ENCODE measurements at places on chromosomes 2 and 18.

GRCh38 chr18:35680139-35680551 lies 98.6 kb downstream of the GALNT1 start:
- DNase-seq = no peak

DNA sequence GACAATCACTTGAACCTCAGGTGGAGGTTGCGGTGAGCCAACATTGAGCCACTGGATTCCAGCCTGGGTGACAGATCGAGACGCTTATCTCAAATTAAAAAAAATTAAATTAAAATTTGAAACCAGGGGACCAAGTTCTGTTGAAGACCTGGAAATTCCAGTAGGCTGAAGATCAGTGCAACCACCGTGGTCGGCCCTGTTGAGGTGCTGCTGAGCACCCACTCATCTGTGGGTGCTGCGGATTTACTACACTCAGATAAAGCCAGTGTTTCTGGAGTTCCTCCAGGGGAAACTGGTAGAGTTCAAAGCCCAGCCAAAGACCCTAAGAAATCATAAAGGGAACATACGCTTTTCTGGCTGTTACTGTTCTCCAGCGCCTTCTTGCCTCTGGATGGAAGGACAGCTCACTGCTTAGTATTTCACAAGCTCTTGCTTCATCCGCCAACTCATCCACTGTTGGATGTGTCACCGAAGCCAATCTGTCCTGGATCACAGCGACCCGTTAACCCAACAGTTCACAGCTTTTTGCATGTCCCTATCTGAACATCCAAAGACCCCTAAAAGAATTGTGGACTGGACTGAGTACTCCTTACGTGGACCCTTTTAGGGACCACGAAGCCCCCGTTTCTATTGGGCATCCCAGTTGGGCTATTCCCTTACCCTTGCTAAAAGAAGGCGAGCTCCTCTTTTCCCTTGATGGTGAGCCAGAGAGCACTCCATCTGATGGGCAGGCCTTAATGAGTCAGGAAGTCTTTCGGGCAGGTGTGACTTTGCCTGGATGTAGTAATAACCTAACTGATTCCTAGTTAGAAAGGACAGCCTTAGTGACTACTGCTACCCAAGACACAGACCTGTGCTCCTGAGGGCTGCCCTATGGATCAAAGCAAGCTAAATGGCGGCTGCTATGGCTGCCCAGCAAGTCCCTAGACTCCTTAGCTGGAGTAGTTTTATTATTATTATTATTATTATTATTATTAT lies 6.0 kb upstream of the ALPP start:
- peak; percentile 8 for DNase-seq

DNA sequence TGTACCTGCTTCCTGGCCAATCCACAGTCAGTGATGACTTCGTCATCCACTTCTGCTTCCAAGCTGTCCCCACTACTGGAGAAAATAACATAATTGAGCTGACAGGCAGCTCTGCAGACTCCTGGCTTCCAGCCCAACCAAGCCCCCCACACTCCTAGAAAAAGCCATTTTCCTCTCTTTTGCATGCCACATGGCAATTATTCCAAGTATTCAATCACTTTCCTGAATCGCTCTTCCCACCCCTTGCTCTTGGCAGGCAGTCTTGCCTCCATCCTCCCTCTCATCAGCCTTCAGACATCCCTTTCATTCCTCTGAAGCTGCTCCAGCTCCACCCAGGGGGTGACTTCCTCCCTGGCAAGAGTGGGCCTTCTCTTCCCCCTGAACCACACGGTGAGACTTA lies 14.3 kb upstream of the ST8SIA5 start:
- DNase-seq = peak; percentile 20

DNA sequence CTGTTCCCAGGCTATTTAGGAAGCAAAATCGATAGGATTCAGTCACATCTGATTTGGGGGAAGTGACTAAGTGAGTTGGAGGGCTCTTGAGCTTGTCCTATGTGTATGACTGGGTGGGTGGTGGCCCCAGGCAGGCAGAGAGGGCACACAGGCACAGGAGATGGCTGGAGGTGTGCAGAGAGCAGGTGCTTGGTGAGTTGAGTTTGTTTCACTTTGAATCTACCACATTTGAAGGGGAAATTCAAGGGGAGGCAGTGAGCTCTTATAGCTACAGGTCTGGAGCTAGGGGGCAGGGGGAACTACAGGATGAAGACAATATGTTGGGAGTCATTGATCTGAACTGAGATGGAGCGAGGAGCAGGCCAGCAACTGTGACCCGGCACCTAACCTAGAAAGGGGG lies 42.5 kb upstream of the TMEM200C start:
- DNase-seq = no peak

- no peak for DNase-seq
Observed at GRCh38 chr18:35953688-35954087, 18.8 kb upstream of the RMP24 start.

GRCh38 chr2:29878898-29879297 lies 42.5 kb downstream of the ALK start:
- DNase-seq = peak; percentile 10

GRCh38 chr2:126303113-126303512 lies 352.8 kb upstream of the GYPC start:
- no peak for DNase-seq

Measured in fibroblast of skin of right quadriceps (primary cell).